ENCODE measurements at places on chromosomes 12 and 14.
A peak's percentile ranks its signal among the peaks of the same experiment; 100 is the strongest.

- DNase-seq: no peak
Measured at GRCh38 chr12:51033457-51034089, 7.4 kb upstream of the SLC11A2 start.

DNA sequence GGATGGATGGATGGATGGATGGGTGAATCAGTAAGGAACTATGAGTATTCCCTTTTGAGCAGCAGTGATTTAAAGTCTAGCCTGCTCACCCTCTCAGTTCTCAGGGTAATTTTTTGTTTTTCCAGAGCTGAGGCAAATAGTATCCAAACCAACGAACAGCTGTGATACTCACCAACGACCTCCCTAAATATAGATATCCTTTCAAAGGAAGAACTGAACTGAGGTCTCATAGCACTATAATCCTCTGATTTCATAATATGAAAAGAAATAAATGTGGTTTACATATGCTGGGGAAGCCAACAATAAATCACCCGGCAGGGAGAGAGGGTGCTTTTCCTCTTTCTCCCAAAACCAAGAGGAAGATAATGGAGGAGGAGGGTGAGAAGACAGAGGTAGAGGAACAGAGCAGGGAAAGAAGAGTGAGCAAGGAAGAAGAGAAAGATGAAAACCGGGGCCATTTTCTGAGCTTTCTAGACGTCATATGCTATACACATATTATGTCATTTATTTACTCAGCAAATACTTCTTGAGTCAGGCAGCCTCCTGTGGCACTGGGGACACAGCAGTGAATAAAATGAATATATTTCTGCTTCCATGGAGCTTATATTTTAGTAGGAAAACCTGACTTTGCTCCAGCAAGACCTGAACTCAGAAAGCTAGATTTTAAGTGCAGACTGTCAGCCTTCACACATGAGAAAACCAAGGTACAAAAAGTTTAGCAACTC is 710.7 kb upstream of the TBX3 start:
- DNase-seq: peak; percentile 61

GRCh38 chr12:86188226-86188625 is 68.0 kb downstream of the MGAT4C start:
- no peak for DNase-seq

GRCh38 chr12:131057722-131058515 is 104.2 kb downstream of the ADGRD1 start:
- DNase-seq: no peak

GRCh38 chr14:99560922-99561683 is 42.9 kb downstream of the CCDC85C start:
- no peak for DNase-seq

GRCh38 chr12:105457026-105457425 is 126.5 kb downstream of the C12orf75 start:
- DNase-seq: no peak

DNA sequence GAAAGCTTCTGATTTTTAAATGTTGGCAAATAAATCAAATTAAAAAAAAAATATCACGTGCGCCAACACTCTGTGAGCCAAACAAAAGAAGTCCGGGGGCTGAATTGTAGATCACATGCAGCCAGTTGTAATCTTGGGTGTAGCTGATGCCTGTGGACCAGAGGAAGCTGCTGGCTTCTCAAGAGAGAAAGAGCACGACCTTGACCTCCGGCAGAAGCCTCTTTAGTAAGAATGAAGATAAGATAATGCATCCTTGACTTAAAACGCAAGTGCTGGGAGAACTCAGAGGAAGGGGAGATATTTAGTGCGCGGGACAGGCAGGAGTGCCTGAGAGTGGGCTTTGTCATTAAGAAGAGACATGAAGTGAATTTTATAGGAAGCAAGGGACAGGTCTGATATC is 162.8 kb upstream of the TBX3 start:
- DNase-seq: no peak
